ENCODE measurements at places on chromosomes 6 and 20.

- DNase-seq = no peak
These were observed 21.5 kb upstream of the GTSF1L start for GRCh38 chr20:43748274-43748673.

DNA sequence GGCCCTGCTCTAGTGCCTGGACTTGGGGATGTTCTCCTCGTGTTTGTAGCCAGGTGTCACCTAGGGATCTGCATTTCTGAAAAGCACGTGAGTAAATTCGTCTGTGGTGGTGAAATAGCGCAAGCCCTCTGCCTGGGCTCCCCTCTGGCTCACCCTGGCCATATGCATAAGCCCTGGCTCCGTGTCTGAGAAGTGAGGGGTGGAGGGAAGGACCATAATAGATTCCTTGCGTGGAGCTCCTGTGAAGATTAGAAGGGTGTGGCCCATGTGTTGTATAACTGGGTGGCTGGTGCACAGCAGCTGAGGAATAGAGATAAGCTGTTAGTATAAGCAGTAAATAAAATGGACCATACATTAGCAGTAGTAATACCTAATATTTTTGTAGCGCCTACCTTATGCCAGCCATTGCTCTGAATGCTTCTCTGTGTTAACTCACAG lies 4.8 kb downstream of the BCAS1 start:
- DNase-seq = no peak

DNA sequence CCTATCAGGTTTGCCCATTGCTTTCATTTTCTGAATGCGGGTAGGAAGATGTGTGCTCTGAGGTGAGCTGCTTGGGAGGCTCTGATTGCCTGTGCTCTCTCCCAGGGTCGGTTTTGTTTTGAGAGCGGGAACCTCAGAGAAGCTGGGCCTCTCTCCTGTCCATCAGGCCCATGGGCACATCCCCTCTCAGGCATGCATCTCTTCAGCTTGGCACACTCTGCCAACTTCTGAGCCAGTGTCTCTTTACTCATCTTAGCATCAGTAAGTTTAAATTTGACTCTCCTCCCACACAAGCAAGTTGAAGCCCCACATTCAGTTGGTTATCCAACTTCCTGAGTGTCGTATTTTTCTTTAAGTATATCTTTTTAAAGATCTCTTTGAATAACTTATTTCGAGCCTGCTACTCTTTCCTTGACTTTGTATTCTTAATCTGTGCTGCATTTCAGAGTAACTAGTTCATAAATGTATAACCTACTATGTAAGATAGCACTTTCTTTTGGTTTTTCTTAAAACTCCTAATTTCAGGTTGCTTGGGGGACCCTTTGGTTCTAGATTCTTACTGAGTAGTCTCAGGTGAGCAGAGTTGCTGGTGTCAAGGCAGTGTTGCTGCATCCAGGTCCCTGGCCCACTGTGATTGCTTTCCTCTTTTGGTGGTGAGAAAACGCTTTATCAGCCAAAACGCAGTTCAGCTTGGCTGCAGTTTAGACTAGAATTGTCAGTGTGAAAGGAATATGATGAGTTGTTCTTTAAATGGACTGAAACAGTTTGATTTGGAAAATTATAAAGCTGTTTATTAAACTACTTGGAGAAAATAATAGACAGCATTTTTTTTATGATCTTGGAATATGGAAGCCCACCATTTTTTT lies 54.8 kb downstream of the SNX9 start:
- DNase-seq = no peak

DNA sequence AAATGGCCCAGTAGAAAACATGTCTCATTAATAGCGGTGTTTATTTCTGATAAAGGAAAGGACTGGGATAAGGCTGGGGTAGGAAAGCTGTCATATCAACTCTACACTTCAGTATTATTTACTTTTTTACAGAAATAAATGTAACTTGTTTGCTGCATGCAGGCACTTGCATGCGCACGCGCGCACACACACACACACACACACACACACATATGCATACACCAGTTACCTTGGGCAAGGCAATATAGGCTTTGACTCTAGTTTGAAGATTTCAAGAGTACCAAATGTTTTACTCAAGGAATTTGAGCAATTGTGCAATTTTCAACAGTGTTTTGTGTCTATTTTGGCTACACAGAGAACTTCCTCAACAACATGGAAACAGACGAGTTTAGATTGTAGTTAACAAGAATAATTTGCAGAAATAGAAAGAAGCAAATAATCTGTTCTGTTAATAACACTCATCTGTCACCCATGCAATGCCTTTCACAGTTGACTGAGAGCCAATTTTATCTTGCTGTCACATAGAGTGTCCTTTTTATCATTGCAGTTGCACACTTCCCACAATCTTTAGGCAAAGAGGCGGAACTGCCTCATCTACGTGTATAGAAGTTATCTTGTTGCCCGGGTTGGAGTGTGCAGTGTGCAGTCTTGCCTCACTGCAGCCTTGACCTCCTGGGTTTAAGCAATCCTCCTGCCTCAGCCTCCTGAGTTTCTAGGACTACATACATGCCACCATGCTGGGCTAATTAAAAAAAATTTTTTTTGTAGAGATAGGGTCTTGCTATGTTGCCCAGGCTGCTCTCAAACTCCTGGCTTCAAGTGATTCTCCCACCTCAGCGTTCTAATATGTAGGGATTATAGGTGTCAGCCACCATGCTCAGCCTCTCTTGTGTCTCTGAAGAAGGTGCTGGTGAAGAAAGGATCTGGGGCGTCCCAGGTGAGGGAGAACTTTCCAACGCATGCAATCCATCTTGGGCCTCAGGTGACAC lies 74.8 kb upstream of the SHLD1 start:
- no peak for DNase-seq

GRCh38 chr6:157294654-157295053 lies 28.7 kb downstream of the TMEM242 start:
- no peak for DNase-seq

GRCh38 chr20:53869466-53870258 lies 200.7 kb downstream of the BCAS1 start:
- peak; percentile 32 for DNase-seq

DNA sequence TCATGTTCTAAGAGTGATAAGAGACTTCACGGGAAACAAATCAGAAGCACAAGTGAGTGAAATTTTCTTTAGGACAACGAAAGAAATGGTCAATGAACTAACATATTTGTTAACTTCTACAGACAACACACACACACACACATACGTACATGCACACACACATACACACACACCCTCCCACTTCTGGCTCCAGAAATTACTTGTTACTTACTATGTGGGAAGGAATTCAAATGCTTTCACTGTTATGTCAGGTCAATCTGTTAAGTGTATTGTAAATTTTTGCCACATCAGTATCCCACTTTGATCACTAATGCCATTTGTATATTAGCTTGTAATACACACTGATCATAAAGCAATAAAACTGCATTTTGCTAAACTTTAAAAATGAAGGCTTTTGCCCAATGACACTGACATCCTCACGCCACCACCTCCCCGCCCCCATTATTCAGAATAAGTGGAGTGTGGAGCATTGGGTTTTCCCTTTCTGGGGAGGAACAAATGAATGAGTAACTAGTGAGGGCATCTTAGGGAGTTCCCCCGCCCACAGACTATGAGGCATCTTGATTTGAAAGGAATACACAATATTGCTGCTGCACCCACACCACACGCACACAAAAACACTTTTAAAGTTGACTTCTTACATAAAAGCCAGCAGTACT lies 76.2 kb downstream of the ATXN1 start:
- DNase-seq = no peak

DNA sequence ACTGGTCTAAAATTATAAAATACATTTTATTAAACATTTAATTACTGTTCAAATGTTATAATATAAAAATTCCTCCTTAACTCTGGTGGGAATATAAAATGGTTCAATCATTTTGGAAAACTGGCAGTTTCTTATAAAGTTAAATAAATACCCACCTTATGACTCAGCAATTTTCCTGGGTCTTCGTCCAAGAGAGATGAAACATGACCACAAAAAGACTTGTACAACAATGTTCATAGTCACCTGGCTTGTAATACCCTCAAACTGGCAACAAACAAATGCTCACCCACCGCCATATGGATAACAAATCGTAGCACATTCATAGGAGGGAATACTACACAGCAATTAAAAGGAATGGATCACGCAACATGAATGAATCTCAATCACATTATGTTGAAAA lies 66.0 kb upstream of the RIN2 start:
- DNase-seq = no peak

GRCh38 chr20:40109136-40109535 lies 579.9 kb downstream of the MAFB start:
- DNase-seq = peak; percentile 3

- no peak for DNase-seq
These were observed 392.6 kb upstream of the MARCKS start for GRCh38 chr6:113464536-113464935.

DNA sequence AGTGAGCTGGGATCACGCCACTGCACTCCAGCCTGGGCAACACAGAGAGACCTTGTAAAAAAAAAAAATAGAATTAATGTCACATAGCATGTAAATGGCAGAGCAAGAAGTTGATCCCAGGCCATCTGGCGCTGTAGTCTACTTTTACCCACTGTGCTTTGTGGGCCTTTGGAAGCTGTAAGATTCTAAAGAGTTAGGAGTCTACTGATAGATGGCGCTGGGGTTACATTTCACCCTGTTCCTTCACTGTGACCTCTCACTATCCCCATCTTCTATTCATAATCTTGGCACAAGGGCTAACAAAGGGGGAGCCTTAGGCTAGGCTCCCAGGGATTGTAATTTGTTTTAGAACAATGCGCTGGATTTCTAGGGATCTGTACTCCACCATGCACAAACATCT lies 24.4 kb downstream of the SIRPD start:
- no peak for DNase-seq

- no peak for DNase-seq
These were observed 497 bp downstream of the ACSS1 start for GRCh38 chr20:25057234-25058050.

DNA sequence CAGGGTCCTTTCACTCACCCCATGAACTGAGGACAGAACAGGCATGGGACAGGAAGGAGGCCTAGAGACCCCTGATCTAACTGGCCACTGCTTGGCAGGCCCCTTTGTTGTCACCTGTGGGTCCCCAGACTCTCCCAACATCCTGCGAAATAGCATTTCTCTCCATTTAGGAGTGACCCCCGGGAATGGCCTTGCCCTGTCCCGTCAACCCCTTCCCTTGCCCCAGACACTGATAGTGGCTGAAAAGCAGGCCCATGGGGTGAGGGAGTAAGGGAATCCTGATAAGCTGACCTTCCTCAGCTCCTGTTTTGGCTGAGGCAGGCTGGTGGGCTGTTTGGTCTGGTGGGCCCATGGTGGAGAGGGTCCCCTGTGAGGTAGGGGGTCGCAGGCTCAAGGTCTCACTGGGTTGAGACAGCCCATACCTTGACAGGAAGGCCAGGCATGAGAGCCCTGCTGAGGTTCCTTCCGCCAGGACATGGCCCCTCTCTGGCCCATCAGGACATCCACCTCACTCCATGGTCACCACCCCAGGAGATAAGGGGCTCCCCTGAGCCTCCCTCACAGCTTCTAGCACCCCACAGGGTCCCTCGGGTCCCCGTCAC lies 139.3 kb downstream of the MRPL14 start:
- no peak for DNase-seq

GRCh38 chr6:87799651-87800050 lies 97.6 kb upstream of the AKIRIN2 start:
- no peak for DNase-seq

DNA sequence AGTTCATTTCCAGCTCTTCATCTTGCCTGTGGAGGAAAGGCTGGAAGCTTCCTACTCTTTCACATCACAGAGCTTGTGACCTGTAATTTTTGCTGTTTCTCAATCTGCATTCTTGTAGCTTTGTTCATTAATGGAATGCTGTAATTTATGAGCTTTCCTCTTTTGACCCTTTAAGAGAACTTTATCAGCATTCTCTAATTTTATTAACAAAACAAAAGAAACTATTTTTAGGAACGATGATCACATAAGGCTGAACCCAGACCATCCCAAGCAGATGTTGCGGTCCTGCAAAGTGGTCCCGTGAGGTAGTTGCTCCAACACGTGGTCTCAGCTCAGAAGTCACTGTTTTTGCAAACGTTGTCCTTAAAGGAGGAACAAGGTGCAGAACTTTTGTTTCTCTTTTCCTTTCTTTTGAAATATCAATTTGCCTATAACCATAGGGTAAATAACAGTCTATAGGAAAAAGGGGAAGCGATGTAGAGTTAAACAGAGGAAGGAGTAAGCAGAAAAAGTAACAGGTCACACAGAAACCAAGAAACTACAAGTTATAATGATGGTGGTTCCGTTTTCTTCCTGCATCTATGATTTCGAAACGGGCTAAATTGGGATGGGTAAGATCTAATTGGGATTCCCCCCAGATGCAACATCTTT lies 121.3 kb upstream of the PHACTR1 start:
- no peak for DNase-seq

- no peak for DNase-seq
These were observed 154.3 kb downstream of the VEGFA start for GRCh38 chr6:43924222-43924702.

DNA sequence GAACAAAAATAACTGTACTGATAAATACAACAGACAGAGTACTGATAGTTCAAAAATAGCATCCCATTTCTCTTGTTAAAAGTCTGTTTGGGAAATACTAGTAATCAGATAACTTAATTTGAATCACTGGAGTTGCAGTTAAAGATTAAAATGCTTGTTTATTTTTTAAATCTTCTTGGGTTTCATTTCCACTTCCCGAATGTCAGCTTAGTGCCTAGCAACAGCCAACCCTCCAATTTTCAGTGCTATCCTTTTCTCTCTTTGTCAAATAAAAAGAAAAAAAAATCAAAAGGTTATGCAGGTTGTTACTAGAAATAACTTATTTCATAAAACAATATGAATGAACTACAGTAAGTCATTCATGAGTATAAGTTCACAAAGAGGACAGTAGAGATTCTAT lies 257.7 kb upstream of the STXBP5 start:
- DNase-seq = no peak

DNA sequence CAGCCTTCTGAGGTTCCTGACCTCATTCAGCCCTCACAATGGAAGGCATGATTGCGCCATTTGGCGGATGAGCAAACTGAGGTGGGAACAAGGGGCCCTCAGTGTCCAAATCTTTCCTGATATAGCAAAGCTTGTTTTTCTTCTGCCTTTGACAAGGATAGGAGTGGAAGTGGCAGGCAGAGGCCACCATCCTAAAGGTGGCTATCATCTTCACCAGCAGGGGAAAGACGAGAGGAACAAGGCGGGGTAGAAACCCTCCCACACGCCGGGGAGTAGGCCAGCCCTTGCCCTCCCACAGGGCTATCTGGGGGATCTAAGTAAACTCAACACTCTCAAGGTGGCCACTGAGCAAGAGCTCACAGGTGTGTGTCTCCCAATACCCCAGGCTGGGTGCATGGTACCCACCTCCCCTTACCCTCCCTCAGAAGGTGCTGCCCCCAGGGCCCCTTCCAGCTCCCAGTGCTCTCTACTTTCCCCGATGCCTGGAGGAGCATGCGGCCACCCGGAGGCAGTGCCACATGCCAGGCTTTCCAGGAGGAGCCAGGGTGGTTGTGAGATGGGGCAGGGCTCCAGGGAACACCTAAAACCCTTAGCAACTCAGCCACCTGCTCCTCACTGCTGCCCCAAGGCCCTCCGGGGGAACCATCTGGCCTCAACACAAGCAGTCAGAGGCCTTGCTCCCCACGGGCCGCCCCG lies 11.2 kb downstream of the SPDEF start:
- DNase-seq = peak; percentile 50

- DNase-seq = no peak
These were observed 117.4 kb downstream of the ADAT2 start for GRCh38 chr6:143333081-143333480.

Measured in NCI-H1694 (cell line).